ENCODE measurements at places on chromosomes 7 and 10.

DNA sequence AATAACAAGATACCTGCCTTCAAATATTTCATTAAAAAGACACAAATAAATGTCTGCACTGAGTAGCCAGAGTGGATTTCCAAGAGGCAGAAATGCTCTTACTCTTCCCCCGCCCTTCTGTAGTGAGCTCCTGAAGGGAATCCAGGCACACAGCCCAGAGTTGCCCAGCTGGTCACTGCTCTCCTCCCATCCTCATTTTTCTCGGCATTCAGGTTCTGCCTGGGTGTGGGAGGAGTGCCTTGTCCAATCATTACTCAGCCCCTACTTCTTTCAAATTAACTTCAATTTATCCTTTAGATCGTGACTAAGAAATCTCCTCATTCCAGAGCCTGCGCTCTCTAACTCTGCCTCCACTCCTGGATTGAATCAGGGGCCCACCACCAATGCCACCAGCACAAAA lies 12.2 kb downstream of the CCDC6 start:
- no peak for DNase-seq

DNA sequence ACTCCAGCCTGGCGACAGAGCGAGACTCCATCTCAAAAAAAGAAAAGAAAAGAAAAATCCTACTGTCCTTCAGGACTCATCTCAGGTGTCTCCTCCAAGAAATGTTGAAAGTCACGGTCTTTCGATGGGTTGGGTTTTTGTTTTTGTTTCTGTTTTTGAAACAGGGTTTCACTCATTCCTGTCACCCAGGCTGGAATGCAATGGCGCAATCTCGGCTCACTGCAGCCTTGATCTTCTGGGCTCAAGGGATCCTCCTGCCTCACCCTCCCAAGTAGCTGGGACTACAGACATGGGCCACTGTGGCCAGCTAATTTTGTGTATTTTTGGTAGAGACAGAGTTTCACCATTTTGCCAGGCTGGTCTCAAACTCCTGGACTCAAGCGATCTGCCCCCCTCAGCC lies 3.1 kb upstream of the SORBS1 start:
- DNase-seq = no peak

- DNase-seq = no peak
Observed at GRCh38 chr10:132373241-132373955, 23.6 kb upstream of the PWWP2B start.

DNA sequence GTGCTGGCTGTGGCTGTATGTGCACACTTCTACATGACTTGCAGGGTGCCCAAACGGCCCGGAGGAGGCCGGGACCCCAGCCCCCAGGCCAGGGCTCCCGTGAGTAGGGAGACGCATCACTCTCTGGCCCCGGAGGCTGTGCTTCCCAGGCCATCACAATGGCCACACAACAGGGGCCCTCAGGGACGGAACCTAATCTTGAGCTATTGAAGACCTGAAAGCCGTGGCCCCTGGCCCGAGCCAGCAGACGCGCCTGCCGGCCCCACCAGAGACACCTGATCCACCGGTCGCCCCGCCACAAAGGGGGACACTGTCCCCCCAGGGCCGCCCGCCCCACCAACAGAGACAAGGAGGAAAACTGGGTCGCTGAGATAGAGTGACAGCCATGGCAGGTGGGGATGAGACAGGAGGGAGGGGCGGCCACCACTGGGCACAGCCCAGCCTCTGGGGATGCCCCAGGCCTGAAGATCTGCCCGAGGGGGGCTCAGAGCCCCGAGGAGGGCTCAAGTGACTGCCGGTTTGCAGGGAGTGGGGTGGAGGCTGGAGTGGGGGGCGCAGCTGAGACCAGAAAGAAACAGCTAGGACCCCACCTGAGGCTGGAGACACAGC lies 10.2 kb upstream of the LFNG start:
- DNase-seq = no peak
